ENCODE measurements at places on chromosomes 16 and 17. TPM values are rescaled to one million over a fixed set of nuclear protein-coding genes. Genes with fewer than 3 reads are reported as not detected.

Gene IL21R
- total RNA-seq, result 0.79 TPM

Gene PRR35
- not detected for total RNA-seq

Gene ST6GALNAC1
- not detected for total RNA-seq

Gene RMI2
- total RNA-seq, result 5.2 TPM

Gene SULT1A2
- not detected for total RNA-seq

Gene SLC12A3
- not detected for total RNA-seq

Gene LLGL1
- total RNA-seq, result 27.3 TPM

Gene OR1F1
- total RNA-seq, result not detected

Measured in aortic smooth muscle cell (primary cell).